ENCODE measurements at places on chromosomes 4 and X.
A peak's percentile ranks its signal among the peaks of the same experiment; 100 is the strongest.

DNA sequence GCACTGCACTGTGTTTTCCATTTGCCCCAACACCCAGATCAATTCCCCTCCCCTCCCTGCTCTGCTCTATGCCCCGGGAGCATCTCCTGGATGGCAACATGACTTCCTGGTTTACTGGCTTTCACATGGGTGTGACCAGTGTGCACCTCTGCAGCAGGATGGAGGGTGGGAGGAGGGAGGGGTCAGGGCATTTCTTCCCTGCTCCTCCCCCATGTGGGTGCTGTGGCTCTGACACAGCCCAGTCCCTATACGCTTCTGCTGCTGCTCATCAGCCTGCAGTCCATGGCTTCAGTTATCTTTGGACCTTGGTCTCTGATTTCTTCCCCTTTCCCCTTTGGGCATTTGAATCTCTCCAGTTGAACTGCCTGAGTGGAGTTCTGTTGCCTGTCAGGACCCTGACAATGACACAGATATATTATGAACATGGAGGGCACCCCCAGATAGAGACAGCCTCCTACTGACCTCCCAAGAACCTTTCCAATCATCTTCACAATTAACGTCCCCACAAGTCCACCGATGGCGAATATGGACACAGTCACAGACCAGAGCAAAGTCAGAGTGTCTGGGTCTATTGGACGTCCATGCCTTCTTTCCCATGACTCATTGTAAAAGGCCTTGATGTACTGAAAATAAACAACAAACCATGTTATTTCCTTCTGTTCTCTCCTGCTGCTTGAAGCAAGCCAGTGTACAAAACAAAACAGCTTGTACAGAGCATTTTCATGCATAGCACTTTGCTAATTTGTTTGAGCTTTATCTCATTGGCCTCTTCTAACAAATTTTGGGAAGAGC is 24.8 kb downstream of the SLC2A9 start:
- DNase-seq = no peak

DNA sequence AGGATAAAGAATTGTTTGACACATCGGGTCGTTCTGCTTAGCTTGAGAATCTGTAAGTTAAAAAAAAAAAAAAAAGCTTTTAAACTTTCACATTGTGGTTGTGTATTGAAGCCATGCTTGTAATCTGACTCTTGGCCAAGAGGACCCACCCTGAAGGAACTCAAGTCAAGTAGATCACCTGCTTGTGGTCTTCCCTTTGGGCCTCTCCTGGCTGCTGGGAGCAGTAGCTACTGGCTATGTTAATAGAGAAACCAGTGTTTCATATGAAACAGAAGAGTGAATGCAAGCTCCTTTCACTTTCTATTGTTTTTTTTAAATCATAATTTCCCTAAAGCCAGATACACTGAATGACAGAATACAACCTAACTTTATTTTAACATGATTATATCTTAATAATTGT is 402.4 kb upstream of the NDST4 start:
- DNase-seq = no peak

DNA sequence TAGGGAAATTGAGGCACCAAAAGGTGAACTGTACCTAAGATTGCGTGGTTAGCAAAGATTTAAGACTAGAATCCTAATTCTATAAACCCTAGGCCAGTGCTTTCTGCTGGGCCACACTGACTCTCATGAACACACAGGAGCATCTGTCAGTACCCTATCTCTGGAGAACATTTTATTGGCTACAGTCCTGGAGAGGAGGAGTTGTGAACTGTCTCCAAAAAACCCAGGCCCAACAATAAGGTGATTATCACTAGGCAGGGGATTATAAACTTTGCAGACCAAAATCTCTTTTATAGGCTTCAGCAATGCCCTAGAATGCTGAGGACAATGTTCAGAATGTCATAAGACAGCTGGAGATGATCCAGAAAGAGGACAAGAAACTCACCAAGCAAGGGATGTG is 24.1 kb downstream of the OPHN1 start:
- no peak for DNase-seq

DNA sequence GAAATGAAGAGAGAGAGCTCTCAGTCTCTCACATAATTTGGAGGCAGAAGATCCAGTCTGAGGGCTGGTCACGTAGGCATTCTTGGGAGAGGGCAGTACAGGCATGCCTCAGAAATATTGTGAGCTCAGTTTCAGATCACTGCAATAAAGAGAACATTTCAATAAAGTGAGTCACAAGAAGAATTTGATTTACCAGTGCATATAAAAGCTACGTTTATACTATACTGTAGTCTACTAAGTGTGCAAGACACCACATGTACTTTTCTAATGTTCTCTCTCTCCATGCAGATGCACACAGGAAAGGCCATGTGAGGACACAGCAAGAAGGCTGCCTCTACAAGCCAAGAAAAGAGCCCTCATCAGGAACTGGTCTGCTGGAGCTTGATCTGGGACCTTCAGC is 583.5 kb upstream of the FAT1 start:
- no peak for DNase-seq

DNA sequence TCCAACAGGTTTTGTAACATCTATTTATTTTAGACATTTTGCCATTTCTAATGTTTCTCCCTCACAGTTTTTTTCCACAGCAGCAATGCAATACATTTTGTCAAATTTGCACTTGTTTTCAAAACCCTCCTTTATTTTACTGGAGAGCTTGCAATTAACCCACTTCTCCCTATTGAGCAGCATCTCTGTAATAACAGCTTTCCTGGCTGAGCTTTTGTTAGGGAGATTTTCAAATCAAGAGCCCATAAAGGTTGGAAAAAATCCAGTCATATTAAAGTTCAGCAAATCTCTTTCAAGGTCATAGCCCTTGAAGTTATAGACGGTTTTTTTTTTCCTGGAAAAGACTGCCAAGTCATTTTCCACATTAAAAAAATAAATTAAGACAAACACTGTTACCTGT is 450.6 kb upstream of the TENM3 start:
- DNase-seq = no peak

DNA sequence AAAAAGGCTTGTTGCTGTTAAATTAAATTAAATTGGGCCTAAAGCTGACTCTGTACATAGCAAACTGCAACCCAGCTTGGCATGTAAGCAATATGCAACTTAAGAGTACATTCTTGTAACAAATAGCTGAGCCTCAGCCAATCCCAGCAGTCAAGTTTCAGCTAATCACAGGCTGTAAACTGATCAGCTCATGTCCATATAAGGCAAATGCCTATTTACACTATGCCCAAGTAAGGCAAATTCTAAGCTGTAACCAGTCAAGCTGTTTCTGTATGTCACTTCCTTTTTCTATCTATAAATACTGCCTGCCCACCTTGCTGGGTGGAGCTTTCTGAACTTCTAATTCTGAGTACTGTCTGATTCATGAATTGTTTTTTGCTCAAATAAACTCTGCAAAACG is 429.1 kb upstream of the FTHL17 start:
- no peak for DNase-seq

GRCh38 chr4:70759627-70760026 is 37.9 kb downstream of the RUFY3 start:
- DNase-seq = no peak

DNA sequence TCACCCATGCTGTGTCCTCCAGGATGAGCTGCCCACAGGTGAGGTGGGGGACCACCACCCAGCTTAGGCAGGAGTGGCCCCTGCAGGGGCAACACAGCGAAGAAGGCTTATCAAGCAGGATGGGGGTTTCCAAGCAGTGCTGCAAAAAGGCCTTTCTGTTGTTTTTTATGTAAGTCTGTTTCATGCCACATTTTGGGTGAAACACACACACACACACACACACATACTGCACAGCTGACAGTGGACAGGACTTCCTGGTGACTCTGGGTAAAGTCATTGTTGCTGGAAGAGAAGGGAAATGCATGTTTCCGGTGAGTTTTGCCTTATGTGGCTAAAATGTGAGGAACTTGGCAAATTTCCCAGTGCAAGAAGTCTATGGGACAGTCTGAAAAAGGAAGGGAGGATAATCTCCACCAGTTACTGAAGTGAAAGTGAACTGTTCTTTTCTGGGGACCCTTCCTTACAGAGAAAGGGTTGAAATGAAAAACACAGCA is 119.2 kb downstream of the IRF2 start:
- DNase-seq = peak; percentile 40

DNA sequence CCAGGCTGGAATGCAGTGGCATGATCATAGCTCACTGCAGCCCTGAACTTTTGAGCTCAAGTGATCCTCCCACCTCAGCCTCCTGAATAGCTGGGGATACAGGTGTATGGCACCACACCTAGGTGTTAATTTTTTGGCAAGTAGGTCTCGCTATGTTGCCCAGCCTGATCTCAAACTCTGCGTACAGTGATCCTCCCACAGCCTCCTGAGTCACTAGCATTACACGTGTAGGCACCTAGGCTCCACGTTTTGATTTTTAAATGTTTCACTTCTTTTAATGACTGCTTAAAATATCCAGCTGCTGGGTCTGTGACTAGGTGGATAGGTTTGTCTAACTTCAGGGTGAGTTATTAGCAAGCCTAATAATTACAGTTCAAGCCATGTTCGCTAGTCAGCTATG is 44.5 kb downstream of the GATB start:
- no peak for DNase-seq

- peak; percentile 18 for DNase-seq
These were observed 215.6 kb upstream of the GYPA start for GRCh38 chr4:144355811-144356757.

GRCh38 chrX:120453985-120454384 is 15.1 kb downstream of the LAMP2 start:
- DNase-seq = no peak

- DNase-seq = no peak
These were observed 29.7 kb upstream of the PPP2R2C start for GRCh38 chr4:6502147-6502546.

GRCh38 chr4:3384771-3385710 is 56.7 kb upstream of the HGFAC start:
- DNase-seq = no peak

- DNase-seq = no peak
These were observed 159.1 kb upstream of the PITX2 start for GRCh38 chr4:110781944-110782343.

GRCh38 chr4:172369471-172369959 is 556.3 kb downstream of the GALNTL6 start:
- no peak for DNase-seq

DNA sequence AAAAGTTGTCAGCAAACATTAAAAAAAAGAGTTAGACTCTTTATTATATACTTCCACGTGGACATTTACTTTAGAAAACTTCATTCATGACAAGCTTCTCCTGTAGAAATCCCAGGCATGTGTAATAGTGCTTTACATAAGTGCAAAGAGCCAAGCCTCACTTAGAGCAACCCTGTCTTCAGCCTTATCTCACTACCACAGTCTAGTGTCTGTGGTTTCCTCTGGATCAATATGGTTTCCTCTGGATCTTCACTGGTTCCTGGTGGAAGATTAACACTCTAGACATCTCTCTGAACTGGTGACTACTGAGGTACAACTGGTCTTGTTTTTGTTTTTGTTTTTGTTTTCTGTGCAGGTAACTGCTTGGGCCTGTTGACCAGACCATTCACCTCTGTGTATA is 18.4 kb upstream of the ARMCX5 start:
- no peak for DNase-seq

DNA sequence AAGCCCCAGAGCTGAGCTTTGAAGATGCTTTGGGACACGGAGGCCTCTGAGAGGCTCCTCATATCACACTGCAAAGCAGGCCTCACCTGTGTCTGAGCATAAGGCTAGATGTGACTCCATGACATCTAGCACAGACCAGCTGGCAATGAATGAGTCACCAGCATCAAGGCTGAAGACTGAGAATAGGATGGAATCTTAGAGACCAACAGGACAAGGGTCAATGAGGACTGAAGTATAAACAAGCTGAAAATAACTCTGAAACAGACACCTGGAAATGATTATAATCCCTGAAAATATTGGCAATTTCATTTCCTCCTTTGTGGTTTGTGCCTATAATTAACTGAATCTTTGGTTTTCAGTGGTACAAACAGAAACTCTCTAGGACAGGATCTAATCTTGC is 87.1 kb upstream of the PRPS1 start:
- no peak for DNase-seq

DNA sequence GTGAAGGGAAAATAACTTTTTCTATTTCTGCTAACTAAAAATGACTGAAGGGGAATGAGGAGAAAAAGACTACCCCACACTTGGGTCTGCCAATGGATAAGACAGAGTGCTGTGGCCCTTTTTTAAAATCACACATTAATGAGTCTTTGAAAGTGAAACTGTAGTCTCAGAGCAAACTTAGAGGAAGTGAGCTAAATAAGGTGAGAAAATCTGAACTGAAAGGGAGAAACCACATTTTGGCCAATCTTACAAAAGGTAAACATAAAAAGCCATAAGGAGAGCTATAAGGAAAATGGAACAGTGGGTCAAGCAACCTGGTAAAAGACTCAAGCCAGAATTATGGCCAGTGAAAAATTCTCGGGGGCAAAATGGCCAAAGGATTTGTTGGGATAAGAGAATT is 755.1 kb upstream of the IGFBP7 start:
- no peak for DNase-seq

DNA sequence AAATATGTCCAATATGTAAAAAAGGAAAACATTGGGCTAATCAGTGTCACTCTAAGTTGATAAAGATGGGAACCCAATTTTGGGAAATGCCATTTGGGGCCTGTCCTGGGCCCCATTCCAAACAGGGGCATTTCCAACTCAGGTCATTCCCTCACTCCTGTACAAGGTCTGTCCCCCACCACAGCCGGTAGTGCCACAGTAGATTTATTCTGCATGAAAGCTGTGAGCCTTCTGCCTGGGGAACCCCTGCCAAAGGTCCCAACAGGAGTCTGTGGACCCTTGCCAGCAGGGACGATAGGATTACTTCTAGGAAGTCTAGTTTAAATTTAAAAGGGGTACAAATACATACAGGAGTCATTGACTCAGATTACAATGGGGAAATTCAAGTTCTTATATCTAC is 317.6 kb upstream of the GNPDA2 start:
- no peak for DNase-seq

All from ACHN (cell line).